ENCODE measurements at places on chromosomes 4 and X.

GRCh38 chr4:77193511-77194102, 36.6 kb downstream of the CCNG2 start:
- no peak for DNase-seq

- no peak for DNase-seq
Observed at GRCh38 chr4:159267869-159268285, 165.0 kb downstream of the RAPGEF2 start.

DNA sequence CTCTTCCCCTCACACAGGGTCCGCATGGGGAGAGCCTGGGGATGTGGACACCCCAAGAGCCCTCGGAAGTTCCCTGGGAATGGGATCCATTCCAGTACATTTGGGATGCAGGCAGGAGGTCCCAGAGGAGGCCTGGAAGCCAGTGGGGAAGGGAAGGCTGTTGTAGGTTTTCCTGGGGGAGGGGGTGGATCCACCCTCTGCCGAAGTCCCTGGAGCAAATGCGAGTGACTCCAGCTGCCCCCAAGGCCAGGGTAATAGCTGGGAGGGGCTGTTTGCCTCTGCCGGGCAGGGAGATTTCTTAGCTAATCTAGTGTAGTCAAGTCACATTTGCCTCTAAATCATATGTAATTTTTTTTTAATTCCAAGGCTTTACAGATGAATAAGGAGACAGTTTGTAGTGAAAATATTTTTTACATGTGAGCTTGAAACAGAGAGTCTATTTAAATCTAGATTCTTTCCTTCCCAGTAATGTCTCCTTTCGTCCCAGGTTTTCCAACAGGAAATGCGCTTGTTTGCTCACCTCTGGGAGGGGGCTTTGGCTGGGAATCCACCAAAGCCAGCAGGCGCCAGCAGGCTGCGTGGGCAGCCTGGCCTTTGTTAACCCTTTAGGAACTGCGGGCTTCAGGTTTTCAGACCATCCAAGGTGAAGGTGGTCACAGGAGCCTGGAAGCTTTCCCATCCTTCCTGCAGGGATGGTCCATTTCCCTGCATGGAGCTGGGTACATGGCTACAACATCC, 26.8 kb downstream of the SH3TC1 start:
- no peak for DNase-seq

- no peak for DNase-seq
Observed at GRCh38 chr4:98642991-98643426, 15.4 kb downstream of the TSPAN5 start.

DNA sequence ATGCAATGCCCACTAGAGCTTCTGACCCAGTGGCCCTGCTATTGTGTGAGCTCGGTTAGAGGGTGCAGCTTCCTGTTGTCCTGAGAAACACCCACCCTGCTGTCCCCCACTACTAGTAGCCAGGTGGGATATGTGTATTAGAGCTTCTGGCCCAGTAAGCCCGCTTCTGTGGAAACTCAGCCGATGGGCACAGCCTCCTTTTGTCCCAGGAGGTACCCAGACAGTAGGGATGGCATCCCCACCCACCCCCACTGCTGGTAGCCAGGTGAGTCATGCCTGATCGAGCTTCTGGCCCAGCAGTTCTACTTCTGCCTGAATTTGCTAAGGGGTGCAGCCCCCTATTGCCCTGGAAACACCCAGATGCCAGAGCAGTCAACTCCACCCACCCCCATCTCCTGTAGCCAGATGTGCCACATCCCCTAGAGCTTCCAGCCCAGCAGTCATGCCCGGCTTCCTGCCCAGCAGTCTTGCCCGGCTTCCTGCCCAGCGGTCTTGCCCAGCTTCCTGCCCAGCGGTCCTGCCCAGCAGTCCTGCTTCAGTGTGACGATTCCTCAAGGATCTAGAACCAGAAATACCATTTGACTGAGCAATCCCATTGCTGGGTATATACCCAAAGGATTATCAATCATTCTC, 162.7 kb upstream of the KLF8 start:
- no peak for DNase-seq

GRCh38 chr4:126779436-126780166, 853.2 kb upstream of the INTU start:
- DNase-seq, result no peak
